Activated CD4-positive, alpha-beta T cell treated with anti-CD3 and anti-CD28 coated beads, Interleukin-2, amount 10 ng/mL, durations not matched to agents 24 days and 14 days (primary cell): ENCODE measurements at places on chromosomes 6 and 20. TPM values are rescaled to one million over a fixed set of nuclear protein-coding genes. Genes with fewer than 3 reads are reported as not detected.

DNA sequence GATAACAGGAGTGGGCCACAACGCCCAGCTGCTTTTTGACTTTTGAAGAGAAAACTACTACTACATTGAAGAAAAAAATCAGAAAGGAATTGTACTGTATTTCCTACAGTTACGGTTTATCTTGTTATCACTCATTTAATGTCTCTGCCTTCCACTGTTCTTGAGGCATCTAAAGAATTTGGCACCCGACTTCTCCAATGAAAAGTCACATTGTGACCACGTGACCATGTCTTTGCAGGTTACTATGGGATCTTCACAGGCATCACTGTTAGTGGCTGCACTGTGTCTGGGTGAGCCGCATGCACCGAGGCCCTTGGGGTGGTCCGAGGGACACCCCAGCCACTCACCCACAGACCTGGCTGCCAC lies 26.8 kb downstream of the RRBP1 start:
- no peak for DNase-seq

DNA sequence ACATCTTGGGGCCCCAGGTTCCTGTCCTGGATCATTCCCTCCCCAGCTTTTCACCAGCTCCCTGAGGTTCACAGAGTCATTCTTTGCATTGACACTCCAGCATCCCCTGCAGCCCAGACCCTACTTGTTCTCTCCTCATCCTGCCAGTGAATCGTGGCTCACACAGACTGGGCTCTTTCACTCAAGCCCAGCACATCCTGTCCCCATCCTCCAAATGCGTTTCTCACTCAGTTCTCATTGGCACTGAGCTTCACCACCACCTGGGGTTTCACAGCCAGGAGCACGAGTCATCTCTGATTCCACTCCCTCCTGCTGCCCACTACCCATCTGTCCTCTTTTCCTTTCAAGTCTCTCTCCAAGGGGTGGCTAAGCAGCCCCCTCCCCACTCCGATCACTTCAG lies 85.4 kb upstream of the NNAT start:
- no peak for DNase-seq

DNA sequence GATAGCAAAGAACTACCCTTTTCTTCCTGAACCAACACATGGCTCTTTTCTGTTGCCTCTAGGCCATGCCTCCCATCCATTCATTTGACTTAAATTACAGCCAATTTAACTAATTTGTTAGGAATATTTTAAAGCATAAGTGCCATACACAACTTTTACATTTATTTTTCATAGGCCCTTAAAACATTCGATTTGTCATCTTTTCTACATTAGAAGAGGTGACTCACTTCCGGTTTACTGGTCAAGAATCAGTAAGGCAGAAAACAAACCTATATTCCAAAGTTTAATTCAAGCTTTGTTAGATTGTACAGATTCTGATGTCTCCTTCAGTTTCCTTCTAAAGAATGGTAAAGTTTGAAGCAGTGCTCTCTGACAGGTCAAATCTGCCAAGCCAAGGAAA lies 344.3 kb downstream of the SAMD5 start:
- DNase-seq, result no peak

- DNase-seq, result no peak
Measured at GRCh38 chr6:87772597-87773530, 70.8 kb upstream of the AKIRIN2 start.

- DNase-seq, result no peak
Measured at GRCh38 chr6:127592964-127593363, 16.0 kb downstream of the C6orf58 start.

- peak; percentile 49 for DNase-seq
Measured at GRCh38 chr6:6557886-6558285, 30.6 kb upstream of the LY86 start.

DNA sequence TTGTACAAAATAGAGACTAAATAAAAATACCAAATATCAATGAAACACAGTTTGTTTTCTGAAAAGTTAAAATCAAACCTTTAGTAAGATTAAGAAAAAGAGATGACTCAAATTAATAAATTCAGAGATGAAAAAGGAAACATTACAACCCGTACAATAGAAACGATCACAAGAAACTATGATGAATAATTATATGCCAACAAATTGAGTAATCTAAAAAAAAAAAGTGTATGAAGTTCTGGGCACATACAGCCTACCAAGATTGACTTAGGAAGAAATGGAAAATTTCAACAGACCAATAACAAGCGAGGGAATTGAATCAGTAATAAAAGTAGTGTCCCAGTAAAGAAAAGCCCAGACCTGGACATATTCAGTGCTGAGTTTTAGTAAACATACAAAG lies 94.8 kb downstream of the STXBP5 start:
- no peak for DNase-seq

DNA sequence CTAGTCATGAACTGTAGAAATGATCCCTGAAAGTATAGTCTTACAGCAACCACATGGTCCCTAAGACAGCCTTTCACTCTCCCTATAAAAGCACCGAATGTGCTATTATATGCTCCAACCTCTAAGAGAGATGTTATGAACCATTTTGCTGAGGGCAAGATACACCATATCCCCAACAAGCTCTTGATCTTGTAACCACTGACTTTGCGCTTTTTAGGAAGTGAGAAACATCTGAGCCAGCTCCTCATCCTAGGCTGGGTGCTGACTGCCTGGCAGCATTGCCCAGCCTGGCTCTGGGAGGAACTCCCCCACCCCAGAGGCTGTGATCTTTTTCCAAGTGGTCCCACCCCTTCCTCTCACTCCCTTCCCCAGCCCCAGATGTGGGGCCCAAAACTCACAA lies 3.1 kb upstream of the EMILIN3 start:
- no peak for DNase-seq

DNA sequence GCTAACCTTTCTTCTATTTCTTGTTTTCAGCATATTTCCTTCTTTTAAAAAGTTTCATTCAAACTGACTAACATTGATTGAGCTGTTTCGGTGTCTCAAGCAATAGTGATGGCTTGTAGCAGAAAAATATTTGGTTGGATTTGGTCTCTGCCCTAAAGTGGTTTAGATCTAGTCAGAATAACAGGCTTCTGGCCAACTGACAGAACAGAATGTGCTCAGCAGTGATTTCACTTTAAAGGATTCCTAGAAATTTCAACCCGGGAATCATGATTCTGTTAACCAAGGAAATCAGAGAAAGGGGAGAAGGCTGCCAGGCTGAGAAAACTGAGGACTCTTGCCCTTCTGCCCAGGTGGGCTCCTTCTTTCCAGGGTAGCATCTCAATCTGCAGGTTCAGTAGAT lies 16.6 kb upstream of the GSTA1 start:
- no peak for DNase-seq

GRCh38 chr6:125432963-125433362 lies 131.2 kb upstream of the HDDC2 start:
- DNase-seq, result no peak

- DNase-seq, result no peak
Measured at GRCh38 chr6:2942914-2943563, 28.3 kb downstream of the SERPINB6 start.

GRCh38 chr6:26312096-26312463 lies 52.9 kb upstream of the BTN3A2 start:
- DNase-seq, result no peak

DNA sequence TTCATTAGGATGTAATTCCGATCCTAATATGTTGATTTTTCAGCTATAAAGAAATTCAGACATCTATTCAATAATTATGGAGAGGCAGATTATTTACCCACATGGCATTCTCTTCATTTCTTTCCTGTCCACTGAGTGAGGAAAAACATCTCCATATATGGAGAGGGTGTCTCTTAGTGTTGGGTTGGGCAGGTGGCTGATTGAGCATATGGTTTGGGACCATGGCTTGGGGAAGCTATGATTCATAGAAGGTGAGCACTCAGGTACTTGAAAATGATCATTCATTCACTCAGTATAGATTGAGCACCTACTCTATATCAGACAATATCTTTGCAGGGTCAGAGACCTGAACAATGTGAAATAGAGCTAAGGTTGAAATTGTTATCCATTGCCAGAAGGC lies 41.3 kb upstream of the IL20RA start:
- DNase-seq, result no peak

DNA sequence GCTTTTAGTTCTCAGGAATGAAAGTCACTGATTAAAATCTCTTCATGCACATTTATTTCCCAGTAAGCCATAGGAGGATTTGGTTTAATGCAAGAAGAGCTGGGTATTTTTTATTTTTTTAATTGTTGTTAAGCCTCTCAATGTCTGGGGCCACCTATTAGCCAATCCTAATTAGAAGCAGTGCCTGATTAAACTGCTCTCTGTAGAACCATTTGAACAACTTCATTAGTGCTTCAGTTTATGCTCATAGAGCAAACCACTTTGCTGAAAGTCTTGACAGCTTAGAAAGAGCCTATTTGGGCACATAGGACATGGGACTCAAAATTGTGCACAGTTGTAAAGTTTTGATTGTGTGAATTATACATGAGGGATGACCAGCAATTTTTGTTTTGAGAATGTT lies 548.9 kb downstream of the FRK start:
- no peak for DNase-seq

DNA sequence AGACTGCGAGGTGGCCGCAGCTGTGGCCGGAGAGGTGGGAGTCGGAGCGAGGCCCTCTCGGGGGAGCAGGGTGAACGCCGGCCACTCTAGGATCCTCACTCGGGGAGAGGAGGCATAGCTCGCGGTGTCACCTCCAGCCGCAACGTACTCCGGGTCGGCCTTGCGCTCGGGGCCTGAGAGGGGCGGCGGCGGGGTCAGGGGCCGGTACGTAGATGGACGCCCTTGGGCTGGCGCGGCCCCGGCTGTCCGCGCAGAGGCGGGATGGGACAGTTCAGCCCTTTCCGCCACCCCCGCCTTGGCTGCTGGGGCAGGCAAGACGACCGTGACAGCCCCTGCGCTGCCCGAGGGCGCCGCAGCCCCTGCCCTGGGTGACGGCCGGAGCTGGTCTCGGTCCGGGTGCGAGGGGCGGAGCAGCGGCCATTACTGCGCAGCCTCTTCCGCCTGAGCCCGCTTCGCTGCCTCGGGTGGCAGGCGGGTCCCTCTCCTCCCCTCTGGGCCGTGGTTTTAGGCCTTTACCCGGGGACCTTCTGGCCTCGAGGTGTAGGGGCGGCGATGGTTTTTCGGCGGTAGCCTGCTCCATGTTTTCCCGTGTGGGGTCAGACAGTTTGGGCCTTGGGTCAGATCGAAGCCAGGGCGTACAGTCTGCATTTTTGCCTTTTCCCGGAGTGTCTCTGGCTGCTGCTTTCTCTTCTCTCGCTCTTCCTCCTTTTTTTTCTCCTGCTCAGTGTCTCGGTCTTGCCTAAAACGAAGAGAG lies 405 bp downstream of the RNF146 start:
- peak; percentile 88 for DNase-seq

DNA sequence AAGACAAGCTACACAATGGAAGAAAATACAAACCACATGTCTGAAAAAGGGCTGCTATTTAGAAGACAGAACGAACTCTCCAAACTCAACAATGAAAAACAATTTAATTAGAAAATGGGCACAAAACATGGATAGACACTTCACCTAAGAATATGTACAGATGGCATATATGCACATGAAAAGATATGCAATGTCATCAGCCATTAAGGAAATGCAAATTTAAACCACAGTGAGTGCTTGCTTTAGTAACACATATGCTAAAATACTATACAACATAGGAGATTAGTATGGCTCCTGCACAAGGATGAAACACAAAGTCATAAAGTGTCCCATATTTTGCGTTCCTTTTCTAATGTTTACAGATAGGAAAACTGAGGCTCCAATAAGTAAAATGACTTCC lies 60.4 kb upstream of the FAM83B start:
- no peak for DNase-seq

DNA sequence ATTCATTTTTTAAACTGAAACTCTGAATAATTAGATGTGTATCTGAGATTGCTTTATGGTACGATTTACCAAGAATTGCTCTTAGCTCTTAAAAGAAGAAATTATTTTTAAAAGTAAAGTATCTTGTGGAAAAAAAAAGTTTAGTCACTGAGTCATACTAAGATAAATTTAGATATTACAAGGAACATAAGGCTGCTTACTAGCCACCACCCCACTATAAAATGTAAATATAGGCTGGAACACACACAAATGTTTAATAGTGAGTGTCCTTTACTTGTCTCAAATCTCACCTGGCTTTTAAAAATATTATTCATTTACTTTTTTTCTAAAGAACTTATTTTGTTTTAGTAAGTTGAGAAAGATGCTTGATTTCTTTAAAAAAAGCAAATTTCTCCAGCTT lies 17.6 kb downstream of the RFX6 start:
- DNase-seq, result no peak

GRCh38 chr6:87806635-87807034 lies 104.6 kb upstream of the AKIRIN2 start:
- no peak for DNase-seq

- DNase-seq, result no peak
Measured at GRCh38 chr6:109051301-109052017, 43.2 kb downstream of the SESN1 start.

DNA sequence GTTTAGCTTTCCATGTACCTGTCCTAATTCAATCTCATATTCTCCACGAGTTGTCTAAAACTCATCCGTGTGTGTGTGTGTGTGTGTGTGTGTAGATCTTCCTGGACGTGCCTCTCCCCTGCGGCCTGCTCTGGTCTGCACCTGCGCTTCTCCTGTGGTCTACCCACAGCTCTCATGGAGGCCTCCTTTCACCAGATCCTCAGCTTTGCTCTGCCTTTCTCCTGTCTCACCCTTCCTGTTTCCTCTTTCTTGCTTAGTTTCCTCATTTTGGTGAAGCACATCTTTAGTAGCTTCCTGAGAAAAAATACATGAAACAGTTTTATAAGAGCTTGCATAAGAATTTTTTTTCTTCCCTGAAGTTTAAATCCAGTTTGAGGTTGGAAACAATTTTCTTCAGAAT lies 18.1 kb downstream of the SLX4IP start:
- peak; percentile 81 for DNase-seq

DNA sequence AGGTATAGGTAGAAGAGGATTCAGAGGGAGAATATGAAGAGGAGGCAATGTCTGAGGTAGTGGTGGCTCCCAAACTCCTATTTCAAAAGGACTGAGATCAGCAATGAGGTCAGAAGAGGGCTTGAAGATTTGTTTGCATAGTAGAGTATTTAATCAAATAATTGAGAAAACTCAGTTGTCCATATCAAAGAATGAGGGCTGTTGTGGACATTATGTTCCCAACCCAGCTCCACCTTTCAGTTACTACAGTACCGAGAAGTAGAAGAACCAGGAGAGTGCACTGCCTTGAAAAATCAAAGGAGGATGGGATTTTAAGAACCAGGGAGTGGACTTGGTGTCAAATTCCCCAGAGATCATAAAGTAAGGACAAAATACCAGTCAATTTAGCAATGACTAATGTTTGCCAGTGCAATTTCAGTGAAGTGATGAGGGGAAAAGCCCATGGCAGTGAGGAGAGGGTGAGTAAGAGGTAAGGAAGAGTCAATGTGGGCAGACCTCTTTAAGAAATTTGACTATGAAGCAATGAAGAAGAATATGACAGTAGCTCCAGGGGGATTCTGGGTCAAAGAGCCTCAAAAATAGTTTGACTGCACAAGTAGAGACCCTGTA lies 382.4 kb downstream of the PKHD1 start:
- no peak for DNase-seq

Gene BPIFB4
- not detected in 2 replicates for total RNA-seq

Gene SCGN
- not detected in 2 replicates for total RNA-seq

Gene RUNX2
- total RNA-seq, result 17.1 and 18.3 TPM in 2 replicates

Gene SPATS1
- not detected in 2 replicates for total RNA-seq

Gene SDC4
- total RNA-seq, result 177 and 185 TPM in 2 replicates

Gene RNF39
- total RNA-seq, result not detected in 2 replicates

Gene SGK2
- total RNA-seq, result 0.23 TPM in 1 of 2 replicates, not detected in the other

Gene CGA
- not detected in 2 replicates for total RNA-seq

Gene SRSF12
- 0.05 TPM in 1 of 2 replicates, not detected in the other for total RNA-seq
